ENCODE measurements at places on chromosomes 2 and 18.

DNA sequence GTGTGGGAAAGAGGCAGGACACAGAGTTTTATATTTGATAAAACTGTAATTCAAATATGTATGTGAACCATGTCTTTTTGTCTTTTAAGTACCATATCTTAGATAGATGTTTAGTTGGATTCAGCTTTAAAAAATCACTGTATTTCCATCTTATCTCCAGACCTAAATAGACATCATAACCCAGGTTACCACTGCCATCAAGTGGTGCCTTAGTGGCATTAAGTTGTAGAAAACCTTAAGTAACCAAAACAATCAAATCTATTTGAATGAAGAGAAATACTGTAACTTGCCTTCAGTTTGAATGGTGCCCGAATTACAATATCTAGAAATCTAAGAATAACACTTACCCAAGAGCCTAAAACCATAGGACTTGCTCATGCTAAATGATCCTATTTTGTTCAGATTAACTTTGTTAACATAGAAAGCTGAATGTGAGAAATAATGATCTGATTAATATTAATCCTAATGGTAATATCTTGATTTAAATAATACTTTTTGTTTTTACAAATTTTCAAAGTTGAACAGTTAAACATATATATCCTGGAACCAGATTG, 92.5 kb upstream of the MAP2 start:
- no peak for DNase-seq

- no peak for DNase-seq
Measured at GRCh38 chr18:12031846-12032245, 50.5 kb downstream of the IMPA2 start.

DNA sequence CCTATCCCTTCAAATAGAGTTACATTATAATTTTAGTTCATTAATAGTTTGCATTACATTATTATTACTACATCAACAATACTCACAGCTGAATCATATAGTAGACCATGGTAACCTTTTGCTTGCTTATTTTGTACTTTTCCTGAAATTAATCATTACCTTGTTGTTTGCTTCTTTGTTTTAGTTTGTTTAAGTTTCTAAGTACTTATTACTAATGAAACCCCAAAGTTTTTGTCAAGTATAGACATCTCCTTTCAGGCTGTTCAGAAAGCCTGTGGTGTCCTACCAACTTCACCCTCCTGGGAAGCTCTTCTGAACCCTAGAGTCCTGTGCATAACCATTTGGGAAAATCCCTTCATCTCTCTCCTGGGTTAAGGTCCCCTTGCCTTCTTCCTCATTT, 43.5 kb upstream of the LAPTM4A start:
- no peak for DNase-seq

DNA sequence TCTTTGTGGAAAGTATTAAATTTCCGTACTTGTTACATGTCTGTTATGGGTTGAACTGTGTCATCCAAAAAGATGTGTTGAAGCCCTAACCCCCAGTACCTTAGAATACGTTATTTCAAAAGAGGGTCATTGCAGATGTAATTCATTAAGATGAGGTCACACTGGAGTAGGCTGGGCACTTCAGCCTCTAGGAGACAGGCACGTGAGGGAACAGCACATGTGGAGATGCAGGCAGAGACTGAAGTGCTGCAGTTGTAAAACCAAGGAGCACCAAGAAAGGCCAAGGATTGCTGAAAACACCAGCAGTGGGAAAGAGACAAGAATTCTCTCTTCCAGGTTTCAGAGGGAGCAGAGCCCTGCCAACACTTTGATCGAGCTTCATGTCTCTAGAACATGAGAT, 4.6 kb upstream of the RHBDD1 start:
- DNase-seq: no peak

GRCh38 chr18:45049578-45050319, 369.1 kb downstream of the SETBP1 start:
- no peak for DNase-seq

DNA sequence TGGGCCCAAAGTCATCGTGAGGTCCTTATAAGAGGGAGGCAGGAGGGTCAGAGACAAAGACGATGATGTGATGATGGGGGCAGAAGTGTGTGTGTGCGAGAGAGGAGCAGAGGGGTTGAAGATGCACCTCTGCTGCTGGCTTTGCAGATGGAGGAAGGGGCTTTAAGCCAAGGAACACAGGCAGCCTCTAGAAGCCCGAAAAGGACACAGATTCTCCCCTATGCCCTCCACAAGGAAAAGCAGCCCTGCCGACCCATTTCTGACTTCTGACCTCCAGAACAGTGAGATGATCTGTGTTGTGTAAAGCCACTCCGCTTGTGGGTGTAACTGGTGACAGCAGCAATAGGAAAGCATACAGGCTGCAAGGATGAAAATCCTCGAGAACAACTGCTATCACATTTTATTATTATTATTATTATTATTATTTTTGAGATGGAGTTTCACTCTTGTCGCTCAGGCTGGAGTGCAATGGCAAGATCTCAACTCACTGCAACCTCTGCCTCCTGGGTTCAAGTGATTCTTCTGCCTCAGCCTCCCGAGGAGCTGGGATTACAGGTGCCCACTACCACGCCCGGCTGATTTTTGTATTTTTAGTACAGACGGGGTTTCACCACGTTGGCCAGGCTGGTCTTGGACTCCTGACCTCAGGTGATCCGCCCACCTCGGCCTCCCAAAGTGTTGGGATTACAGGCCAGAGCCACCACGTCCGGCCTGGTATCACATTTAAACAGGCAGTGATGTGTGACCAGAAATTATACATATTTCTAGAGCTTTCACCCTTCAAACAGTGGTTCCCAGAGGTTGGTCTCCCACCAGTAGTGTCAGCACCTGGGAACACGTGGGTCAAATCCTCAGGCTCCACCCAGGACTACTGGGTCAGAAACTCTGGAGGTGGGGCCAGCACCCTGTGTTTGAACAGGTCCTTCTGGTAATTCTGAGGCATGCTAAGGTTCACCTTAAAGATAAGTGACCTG, 170.5 kb downstream of the TGIF1 start:
- no peak for DNase-seq

Measured in esophagus squamous epithelium (tissue), 5 donors.